Activated T-cell treated with anti-CD3 and anti-CD28 coated beads, Interleukin-2, amount 50 U/mL, for 4 hours (primary cell): ENCODE measurements at places on chromosomes 5 and 9. TPM values are rescaled to one million over a fixed set of nuclear protein-coding genes. Genes with fewer than 3 reads are reported as not detected.

LCN9 gene
- total RNA-seq, result not detected

KIF12 gene
- total RNA-seq, result 0.10 TPM

FOXD4L5 gene
- total RNA-seq, result not detected

CCL28 gene
- 5.5 TPM for total RNA-seq

TMEM171 gene
- not detected for total RNA-seq

SIT1 gene
- total RNA-seq, result 22.9 TPM
